DMS 273 treated with DMSO at 0.1 percent for 48 hours (cell line): ENCODE measurements at places on chromosomes 5 and 9.

- DNase-seq = no peak
Measured at GRCh38 chr5:88689668-88690408, 193.1 kb downstream of the MEF2C start.

- no peak for DNase-seq
Measured at GRCh38 chr9:4318326-4318725, 18.5 kb upstream of the GLIS3 start.

DNA sequence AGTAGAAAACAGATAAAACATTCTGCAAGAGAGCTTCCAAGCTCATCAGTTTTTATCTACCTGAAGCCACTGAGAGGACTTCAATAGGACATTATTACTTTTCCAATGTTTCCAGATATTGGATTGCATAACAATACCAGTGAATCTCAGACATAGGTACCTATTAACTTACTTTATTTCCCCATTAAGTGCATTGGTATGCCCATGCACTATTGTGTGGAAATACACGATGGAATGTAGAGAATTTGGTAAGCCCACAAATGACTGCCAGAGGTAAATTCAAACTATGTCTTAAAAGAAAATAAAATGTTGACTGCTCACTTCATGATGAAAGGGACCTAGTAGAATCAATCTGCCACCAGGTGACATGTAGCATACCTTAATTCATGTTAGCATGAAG, 48.1 kb upstream of the PRR16 start:
- DNase-seq = no peak

- no peak for DNase-seq
Measured at GRCh38 chr9:112898872-112899311, 8.2 kb upstream of the SLC46A2 start.

DNA sequence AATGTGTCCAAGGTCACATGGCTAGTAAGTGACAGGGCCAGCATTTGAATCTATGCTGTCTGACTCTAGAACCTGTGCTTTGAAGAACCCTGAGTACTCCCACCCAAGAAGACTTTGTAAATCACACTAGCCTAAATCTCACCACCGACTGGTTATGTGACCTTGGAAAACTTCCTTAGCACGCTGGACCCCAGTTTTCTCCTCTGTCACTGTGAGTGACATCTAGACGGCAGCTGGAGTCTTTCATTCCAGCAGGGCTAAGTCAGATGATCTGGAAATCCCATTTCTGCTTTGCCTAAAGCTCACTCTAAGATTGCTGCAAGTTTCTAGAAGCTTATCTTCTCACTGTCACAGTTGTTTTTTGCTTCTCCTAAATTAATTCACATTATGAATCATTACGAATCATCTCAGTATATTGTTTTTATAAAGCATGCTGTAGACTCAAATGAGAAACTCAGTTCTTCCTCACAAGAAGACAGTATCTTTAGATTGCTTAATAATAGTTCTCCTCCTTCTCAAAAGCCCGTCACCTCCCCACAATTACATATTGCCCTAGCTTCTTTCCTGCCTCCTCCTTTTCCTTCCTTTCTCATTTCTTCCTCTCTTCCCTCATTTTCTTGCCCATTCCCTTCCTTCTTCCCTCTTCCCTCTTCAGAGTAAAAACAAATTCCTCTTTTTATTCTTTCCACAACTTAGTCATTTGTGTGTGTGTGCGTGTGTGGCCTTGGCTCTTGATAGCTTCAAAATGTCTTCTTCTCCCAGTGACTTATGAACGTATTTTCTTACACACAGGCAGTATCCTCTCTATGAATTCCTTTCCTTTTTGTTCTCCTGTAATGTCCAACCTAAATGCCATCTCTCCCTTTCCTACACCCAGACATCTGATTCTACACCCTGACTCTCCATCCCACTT, 16.8 kb downstream of the ALDOB start:
- no peak for DNase-seq

DNA sequence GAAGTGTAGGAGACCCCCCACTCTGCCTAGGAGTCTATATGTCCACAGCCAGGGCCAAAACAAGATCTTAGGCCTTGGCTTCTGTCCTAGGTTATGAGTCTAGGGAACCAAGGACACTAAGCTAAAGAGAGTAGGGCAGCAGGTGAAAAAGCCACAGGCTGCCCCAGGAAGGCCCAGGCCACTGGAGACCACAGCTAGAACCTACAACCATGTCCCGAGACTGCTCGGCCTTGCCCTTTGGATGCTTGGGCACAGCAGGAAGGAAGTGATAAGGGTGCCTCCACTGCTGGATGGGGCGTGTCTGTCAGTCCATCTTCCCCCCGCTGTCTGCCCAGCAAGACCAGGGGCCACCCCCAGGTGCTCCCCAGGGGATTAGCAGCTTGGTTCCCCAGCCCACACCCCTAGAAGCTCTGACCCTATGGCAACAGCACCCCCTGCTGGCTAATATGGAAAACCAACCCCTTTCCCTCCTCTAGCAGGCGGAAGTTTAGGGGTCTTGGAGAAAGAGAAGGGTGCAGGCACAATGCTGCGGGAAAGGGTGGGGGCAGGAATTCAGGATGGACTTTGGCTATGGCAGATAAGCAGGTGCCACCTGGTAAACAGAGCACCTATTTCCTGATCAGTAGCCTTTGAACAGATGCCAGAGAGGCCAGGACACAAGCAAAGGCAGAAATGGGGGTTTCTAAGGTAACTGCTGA, 10.5 kb upstream of the IRF1 start:
- no peak for DNase-seq

DNA sequence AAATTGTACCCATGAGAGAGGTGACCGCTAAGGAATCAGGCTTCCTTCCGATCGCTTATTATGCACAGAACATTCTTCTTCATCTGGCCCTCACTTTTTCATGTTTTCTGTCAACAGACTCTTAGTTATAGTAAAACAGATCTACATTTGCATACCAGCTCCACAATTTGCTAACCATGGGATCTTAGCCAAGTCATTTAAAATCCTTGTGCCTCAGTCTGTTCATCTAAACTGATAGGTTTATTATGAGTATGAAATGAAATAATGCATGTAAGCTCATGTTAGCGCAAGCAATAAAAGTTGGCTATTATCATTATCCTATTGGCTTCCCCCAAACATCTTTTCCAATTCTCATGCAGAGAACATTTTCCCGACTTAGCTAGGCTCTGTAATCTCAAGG, 42.3 kb downstream of the FGF1 start:
- no peak for DNase-seq

DNA sequence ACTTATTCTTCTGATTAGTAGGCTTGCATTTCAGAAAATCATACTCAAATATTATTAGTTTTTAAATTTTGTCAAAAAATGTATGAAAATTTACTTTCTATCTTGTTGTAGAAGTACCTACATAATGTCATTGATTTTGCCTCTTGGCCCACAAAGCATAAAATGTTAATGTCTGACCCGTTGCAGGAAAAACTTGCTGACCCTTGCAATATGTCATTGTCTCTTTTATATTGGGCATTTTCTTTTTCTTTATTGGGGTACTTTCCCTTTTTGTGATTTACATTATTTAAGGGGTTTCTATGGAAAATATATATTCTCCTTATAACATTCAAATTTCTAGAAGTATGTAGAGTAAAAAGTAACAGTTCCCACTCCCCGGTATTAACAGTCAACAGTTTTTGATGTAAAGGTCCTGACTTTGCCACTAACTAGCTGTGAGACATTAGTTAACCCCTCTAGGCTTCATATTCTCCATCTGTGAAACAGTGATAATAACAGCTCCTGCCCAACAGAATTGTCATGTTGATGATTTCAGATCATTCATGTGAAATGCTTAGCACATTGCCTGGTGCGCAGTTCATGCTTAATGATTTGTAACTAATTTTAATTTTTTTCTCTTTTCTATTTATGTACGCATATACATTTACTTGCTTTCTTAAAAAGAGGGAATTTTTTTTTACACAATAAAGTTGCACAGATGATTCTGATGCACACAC, 243.2 kb downstream of the ARHGAP26 start:
- no peak for DNase-seq

DNA sequence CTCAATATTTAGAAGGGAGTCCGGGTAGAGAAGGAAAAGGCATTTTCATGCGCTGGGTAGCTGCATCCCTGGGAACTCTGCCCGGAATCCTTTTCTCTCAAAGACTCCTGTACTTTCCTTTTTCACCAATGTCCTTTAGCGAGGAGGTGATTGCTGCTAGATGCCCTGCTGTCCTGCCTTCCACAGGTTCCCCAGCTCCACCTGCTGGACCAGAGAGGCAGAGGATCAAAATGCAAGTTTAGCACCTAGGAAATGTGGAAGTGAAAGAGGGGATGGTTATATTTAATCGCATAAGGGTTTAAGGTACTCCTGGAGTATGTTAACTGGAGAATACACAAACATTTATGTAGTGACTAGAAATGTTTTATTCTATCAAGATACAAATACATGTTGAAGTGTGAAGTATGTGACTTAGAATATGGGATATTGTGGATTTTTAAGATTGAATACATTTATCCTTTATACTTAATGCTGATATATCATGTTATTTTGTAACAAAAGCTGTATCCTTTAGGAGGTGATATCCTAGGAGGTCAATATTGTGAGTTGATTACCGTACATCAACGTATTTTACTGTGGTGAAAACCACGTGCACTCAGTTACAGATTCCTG, 145.7 kb downstream of the ARHGAP26 start:
- DNase-seq = no peak

GRCh38 chr9:76562511-76562911, 103.5 kb downstream of the GCNT1 start:
- DNase-seq = no peak

GRCh38 chr9:115989831-115990230, 163.8 kb upstream of the PAPPA start:
- DNase-seq = no peak

DNA sequence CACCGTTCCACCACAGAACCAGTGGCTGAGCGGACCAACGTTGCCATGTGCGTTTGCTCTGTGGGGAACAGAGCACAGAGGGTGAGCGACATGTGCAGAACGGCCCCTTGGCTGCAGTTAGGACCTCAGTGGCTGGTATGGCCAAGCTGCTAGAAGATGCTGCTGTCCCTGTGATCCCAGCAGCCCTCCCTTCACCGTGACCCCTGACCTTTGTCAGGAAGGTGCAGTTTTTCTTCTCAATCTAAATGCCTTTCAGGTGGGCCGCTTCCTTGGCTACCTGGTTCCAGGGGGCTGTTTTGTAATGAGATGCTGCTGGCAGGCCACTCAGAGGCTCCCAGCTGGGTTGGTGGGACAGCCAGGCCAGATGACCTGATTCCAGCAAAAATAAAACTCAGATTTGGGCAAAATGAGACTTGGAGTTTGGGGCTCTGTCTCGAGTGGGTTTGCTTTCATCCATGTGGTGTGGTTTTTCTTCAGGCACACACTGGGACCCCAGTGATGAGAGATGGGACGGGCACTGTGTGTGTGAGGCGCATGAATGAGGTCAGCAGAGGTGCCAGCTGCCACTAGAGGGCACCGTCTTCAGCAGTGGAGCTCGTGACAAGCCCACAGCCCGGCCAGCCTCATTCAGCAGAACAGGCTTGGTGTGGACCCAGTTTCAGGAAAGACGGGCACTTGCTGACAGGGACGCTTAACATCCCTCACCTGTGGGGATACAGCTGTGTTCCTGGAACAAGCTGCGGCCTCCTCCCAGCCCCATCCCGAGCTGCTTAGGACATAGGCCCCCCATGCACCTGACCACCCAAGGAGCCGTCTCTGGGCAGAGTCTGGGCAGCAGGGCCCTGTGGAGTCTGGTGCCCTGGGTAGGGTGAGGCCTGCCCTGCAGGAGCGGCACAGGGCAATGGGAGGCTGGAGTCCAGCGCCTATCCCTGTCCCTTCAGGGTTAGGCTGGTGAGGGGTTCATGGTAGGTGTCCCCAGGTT, 4.1 kb downstream of the MRPS2 start:
- peak; percentile 39 for DNase-seq

DNA sequence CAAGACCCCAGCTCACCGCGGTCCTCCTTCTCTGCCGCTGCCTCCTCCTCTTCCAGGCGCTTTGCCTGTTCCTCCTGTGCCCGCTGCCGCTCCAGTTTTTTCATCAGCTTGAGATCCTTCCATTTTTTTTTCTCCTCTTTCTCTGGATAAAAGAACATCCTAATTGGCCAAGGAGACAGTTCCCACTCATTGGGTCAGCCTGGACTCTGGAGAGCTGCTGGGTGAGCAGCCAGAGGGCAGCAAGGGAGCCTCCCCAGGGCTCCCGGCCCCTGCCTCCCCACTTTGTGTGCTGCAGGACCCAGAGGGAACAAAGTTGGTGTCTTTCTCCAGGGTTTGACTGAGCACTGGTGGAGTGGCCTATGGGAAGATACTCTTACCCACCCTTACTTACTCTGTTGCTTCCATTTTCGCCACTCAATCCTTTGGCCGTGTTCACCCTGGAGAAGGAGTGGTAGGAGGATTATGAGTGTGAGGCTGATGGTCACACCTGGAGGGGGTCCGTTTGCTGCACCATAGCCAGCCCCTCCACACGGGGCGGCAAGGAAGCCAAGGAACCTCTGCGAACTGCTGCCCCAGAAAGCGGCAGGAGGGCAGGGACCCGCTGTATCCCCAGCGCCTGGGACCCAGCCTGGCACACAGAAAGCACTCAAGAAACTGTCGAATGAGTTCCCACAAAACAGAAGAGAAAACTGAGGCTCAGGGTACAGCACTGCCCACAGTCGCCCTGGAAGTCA, 708 bp downstream of the SPOUT1 start:
- DNase-seq = no peak

DNA sequence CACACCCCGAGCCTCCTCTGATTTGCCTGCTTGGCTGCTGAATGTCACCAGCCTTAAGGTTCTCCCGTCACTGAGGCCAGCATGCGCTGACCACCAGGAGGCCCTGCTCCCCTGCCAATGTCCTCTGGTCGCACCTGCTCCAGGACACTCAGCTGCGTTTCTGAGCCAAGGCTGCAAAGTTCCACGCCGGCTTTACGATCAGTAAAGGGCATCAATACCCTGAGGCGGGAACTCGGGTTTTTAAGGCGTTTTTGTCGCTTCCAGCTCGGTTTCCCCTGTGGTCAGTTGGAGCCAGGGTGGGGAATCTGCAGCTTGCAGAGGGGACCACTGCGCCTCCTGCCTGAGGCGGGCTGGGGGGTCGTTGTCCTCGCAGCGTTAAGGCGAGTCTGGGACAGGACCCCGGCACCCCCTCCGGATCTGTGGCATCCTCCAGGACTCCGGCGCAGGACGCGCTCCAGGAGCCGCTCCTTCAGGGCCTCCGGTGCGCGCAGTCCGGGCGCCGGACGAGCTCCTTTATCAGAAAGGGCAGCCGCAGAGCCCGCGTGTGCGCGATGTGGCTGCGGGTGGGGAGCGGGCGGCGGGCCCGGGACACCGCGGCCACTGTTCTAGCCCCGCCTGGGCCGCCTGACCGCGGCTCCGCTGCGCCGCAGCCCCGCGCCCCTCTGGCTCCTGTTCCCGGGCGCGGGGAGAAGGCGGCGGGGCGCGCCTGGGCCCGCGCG, 24.1 kb upstream of the FLT4 start:
- no peak for DNase-seq
